ENCODE measurements at places on chromosomes 2 and 18. TPM values are rescaled to one million over a fixed set of nuclear protein-coding genes. Genes with fewer than 3 reads are reported as not detected.
A peak's percentile ranks its signal among the peaks of the same experiment; 100 is the strongest.

DNA sequence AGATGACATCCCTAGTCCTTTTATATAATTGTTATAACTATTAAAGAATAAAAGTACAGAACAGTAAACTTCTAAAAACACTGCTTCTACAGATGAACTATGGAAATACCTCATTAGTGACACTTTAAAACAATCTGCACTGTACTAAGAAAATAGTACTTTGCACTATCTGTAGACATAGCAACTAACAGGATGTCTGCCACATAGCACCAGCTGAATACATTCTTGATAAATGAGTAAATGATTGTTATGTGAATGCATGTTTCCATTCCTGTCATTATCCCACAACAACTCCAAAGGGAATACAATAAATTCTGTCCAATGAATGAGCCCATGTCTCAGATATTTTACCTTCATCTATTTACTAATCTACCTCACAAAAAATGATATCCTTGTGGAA lies 115.3 kb upstream of the SLC35G4 start:
- DNase-seq = peak; percentile 57

- no peak for DNase-seq
Observed at GRCh38 chr2:19902216-19902740, 495 bp upstream of the TTC32 start.

GRCh38 chr2:102141970-102142828 lies at the start of gene IL1R1:
Gene IL1R1, plus strand, starts transcription at chr2:102142746. Its CDS starts 14,979 bp downstream, at chr2:102157725.
- DNase-seq = peak; percentile 56

DNA sequence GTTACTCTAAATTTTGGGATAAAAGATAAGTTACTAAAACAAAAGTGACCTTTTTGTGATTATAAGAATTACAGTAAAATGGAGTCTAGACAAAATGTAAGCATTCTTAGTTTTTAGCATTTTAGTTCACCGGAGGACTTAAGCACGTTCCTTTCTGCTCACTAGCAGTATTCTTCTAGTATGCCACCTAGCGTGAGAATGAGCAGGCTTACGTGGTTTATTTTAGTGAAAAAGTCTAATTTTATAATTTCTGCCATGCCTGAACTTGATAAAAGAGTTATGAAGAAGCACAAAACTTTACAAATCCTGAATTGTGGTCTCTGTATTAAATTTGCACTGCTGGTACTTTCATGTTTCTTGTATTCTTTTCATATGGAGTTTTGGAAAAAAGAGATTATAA lies 12.6 kb upstream of the OTX1 start:
- DNase-seq = no peak

GRCh38 chr2:99488539-99489062 lies 1.2 kb downstream of the REV1 start:
- peak; percentile 40 for DNase-seq

DNA sequence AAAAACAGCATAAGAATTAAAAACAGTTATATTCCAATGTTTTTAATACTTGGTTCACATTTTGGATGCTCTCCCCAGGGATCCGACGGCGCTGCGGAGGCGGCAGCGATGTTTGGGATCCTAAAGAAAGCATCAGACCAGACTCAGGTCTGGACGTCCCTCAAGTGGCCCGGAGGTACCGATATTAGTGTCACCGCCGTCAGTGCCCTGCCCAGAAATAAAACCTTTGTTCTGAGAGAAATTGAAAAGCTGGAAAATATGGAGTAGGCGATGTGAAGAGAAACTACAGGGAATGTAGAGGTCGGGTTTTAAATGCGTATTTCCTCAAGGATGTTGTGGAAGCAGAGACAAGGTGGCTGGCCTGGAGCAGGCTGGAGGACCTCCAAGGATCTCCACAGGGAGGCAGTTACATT lies 683 bp upstream of the TBC1D8 start:
- DNase-seq = no peak

- DNase-seq = no peak
Observed at GRCh38 chr2:8018956-8019355, 662.9 kb upstream of the ID2 start.

GRCh38 chr2:151481744-151482143 lies 72.0 kb downstream of the RIF1 start:
- no peak for DNase-seq

DNA sequence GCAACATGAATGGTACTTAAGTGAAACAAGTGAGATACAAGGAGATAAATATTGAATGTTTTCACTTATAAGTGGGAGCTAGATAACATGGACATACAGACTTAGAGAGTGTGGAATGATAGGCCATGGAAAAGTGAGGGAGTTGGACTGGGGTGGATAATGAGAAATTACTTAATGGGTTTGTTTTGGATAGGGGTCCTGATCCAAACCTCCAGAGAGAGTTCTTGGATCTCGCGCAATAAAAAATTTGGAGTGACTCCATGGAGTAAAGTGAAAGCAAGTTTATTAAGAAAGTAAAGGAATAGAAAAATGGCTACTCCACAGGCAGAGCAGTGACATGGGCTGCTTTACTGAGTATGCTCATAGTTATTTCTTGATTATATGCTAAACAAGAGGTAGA lies 508.9 kb downstream of the CNTNAP5 start:
- DNase-seq = no peak

DLX1 gene
- total RNA-seq = not detected

CYP26B1 gene
- 0.10 TPM for total RNA-seq

EPAS1 gene
- total RNA-seq = 63.7 TPM

PARD6G gene
- total RNA-seq = 1.5 TPM

RAX gene
- total RNA-seq = not detected
